Lower lobe of right lung (tissue), 2 donors: ENCODE measurements at places on chromosomes 12 and 14. TPM values are rescaled to one million over a fixed set of nuclear protein-coding genes. Genes with fewer than 3 reads are reported as not detected.

- DNase-seq: no peak
- H3K4me3 ChIP-seq: no peak overlapping the region
- no peak overlapping the region for H3K27ac ChIP-seq
- no peaks in the 10 kb centered on the region for H3K36me3 ChIP-seq
- peaks cover 10% of the 10 kb centered on the region for H3K4me1 ChIP-seq
These were observed 11.4 kb upstream of the ATP2A2 start for GRCh38 chr12:110269622-110270124.

GRCh38 chr12:75581515-75581914 is 70.1 kb upstream of the KRR1 start:
- no peaks in the 10 kb centered on the region for H3K4me1 ChIP-seq
- no peak for DNase-seq
- H3K27me3 ChIP-seq: no peaks in the 10 kb centered on the region
- H3K36me3 ChIP-seq: no peaks in the 10 kb centered on the region

DNA sequence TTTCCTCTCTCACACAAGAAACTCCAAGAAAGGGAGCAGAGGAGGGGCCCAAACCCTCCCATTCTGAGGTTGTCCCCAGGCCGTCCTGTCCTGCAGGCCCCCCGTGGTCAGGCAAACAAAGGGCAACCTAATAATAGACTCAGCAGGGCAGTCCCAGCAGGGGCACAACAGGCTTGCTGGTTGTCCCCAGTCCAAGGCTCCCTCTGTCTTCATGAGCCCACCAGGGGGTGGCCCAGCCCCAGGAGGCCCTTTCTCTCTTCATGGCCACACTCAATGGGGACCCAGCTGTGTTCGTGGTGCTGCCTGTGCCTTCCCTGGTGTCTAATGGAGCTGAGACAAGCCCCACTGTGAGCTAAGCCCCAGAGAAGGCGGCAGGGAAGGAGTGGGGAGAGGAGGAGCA is 359.9 kb downstream of the ADGRD1 start:
- H3K36me3 ChIP-seq: no peaks in the 10 kb centered on the region
- DNase-seq: no peak
- peaks cover 12% of the 10 kb centered on the region for H3K27me3 ChIP-seq
- H3K4me3 ChIP-seq: no peak overlapping the region
- no peaks in the 10 kb centered on the region for H3K4me1 ChIP-seq

DNA sequence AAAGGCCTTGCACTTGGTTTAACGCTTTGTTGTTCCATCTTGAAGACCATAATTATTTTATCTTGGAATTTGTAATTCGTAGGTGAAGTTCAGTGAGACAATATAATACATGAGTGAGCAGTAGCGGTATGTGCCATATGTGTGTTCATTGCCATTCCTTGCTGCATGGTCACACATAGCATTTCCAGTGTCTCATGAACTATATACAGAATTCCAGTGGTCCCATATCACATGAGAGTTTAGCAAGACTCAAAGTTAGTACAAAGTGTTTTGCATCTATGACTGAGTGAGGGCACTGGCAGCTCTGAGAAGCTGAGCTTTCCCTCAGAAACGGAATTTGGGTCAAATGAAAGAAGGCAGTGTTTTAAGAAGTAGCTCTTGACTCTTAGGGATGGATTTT is 359.8 kb downstream of the FOXG1 start:
- no peaks in the 10 kb centered on the region for H3K27me3 ChIP-seq
- H3K4me1 ChIP-seq: no peaks in the 10 kb centered on the region
- no peak overlapping the region for H3K4me3 ChIP-seq
- H3K27ac ChIP-seq: no peak overlapping the region
- no peak for DNase-seq

- DNase-seq: no peak
- peaks cover 7% of the 10 kb centered on the region for H3K36me3 ChIP-seq
- H3K4me3 ChIP-seq: no peak overlapping the region
- H3K27ac ChIP-seq: no peak overlapping the region
- no peaks in the 10 kb centered on the region for H3K27me3 ChIP-seq
These were observed 30.9 kb downstream of the NIN start for GRCh38 chr14:50800032-50800431.

- no peak overlapping the region for H3K4me3 ChIP-seq
- no peak overlapping the region for H3K27ac ChIP-seq
- no peaks in the 10 kb centered on the region for H3K27me3 ChIP-seq
These were observed 51.4 kb downstream of the BORCS5 start for GRCh38 chr12:12408265-12408690.

DNA sequence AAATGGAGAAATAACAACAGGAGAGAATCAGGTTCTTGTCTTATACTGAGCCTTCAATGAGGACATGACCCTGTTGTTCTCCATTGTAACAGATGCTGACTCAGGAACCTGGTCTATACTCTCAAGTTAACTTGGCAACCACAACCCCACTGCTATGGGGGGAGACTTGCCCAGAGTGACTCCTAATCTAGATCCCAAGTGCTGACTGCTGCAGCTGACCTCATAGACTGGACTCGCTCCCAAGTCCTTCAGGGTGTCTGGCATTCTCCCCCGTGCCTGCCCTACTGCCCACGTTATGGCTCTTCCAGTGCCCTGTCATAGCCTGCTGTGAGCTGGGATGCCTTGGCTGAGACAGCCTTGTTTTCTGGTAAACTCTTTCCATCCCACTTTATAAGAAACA is 37.1 kb downstream of the NID2 start:
- no peak for DNase-seq
- no peaks in the 10 kb centered on the region for H3K27me3 ChIP-seq
- H3K4me3 ChIP-seq: no peak overlapping the region
- no peaks in the 10 kb centered on the region for H3K4me1 ChIP-seq
- H3K27ac ChIP-seq: no peak overlapping the region
- H3K36me3 ChIP-seq: no peaks in the 10 kb centered on the region

GRCh38 chr12:26680727-26681455 is 152.1 kb downstream of the ITPR2 start:
- H3K36me3 ChIP-seq: peaks cover 36% of the 10 kb centered on the region
- H3K4me3 ChIP-seq: no peak overlapping the region
- no peak overlapping the region for H3K27ac ChIP-seq
- no peak for DNase-seq
- no peaks in the 10 kb centered on the region for H3K4me1 ChIP-seq

GRCh38 chr12:3207858-3208257 is 130.7 kb downstream of the TSPAN9 start:
- no peaks in the 10 kb centered on the region for H3K36me3 ChIP-seq
- no peak overlapping the region for H3K4me3 ChIP-seq
- DNase-seq: no peak
- H3K27me3 ChIP-seq: no peaks in the 10 kb centered on the region
- H3K4me1 ChIP-seq: peaks cover 27% of the 10 kb centered on the region
- H3K27ac ChIP-seq: no peak overlapping the region

DNA sequence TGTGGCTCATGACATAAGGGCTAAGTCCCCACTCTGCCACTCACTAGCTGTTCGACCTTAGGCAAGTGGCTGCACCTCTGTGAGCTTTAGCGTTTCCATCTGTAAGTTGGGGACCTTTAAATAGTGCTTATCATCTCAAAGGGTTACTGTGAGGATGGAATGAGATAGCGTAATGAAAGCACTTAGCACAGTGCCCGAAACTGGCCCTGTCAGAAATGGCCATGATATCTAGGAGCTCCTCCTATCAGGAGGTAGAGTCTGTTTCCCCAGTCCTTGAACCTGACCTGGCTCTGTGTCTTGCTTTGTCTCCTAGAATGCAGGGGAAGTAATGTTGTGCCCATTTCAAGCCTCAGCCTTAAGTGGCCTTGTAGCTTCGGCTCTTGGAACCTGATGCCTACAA is 211.0 kb downstream of the RBM19 start:
- peaks cover 29% of the 10 kb centered on the region for H3K27me3 ChIP-seq
- H3K36me3 ChIP-seq: no peaks in the 10 kb centered on the region
- no peak for DNase-seq
- H3K27ac ChIP-seq: no peak overlapping the region
- no peaks in the 10 kb centered on the region for H3K4me1 ChIP-seq

DNA sequence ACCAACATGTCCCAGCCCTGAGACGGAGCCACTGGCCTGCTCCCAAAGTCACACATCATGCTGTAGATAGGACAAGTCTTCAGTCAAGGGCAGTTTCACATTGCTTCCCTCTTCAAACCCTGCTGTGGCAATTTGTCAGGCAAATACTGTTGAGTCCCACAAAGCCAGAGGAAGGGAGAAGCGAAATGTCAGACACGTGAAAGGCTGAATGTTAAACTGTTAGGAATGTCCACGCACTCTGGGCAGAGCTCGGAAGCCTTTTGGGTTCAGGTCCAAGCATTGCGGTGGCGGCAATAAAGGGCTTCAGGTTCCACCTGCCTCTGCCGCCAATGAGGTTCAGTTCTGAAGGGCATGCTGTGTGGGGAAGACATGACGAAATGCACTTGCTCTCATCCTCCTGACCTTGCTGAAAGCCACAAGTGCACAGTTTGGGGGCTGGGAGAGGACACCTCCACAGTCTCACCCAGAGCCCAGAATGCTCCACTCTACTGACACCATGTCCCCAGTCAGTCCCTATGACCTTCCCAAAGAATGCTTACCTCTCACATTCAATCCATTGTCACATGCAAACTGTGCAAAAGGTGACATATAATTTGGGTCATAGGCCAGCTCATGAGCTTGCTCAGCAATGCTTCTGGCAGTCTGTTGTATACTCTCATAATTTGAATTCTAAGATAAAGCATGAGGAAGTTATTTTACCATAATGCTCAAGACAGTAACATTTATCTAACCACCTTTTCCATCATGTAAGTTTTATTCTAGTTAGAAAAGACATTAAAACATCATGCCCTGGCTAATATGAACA is 35.7 kb downstream of the RAD9B start:
- peaks cover 21% of the 10 kb centered on the region for H3K4me1 ChIP-seq
- H3K4me3 ChIP-seq: no peak overlapping the region
- peak overlapping the region; percentile 2 for H3K27ac ChIP-seq
- no peaks in the 10 kb centered on the region for H3K27me3 ChIP-seq
- DNase-seq: peak; percentile 76

- no peaks in the 10 kb centered on the region for H3K4me1 ChIP-seq
- H3K27ac ChIP-seq: no peak overlapping the region
- H3K4me3 ChIP-seq: no peak overlapping the region
These were observed 189.2 kb downstream of the LRIG3 start for GRCh38 chr12:58731096-58731495.

DNA sequence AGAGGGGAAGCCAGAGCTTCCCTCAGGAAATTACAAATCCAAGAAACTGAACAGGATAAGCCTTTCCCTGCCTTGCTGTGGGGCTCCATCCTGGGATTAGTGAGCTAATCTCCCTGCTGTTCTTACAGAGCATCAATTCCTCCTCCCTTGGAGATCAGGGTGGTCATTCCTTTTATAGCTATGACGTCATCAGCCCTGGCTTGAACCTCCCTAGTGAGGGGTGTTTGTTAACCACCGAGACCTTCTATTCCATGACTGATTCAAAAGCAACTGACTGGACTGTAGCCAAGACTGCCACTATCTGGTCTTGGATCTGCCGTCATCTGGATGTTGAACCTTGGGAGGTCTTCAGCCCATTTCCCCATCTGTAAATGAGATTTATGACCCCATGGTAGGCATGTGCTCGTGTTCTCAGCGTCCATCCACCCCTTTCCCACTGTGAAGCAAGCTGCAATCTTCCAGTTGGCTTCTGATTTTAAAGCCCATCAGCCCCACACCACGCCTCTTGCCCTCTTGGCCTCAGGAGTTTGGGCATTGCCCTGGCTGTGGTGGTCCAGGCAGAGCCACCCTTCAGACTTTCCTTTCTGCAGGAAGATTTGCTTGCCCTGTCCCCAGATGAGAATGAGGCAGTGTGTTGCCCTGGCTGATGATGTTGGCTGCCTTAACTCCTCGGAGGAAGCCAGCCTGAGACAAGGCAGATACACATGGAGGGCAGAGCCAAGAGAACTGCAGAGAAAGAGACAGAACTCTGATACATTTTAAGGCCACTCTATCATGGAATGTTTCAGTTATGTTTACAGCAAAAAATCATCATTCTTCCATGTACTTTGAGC is 59.6 kb upstream of the ACTN1 start:
- DNase-seq: no peak
- no peak overlapping the region for H3K4me3 ChIP-seq
- no peaks in the 10 kb centered on the region for H3K36me3 ChIP-seq
- no peak overlapping the region for H3K27ac ChIP-seq
- H3K4me1 ChIP-seq: peaks cover 10% of the 10 kb centered on the region

DNA sequence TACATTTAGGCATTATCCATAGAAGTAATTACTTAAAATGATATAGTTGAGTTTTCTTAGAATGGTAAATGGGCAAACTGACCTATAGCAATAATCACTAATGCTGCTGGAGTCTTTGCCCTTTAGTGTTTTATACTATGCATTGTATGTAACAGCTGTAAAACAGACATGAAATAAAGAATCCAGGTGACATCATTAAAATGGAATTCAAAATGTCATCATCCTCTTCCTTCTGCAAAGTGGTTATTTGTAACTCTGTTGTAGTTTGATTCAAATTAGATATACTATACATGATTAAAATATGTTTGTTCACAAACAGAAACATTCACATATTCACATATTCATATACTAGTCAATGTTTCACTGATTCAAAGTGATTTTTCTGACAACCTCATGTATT is 598.8 kb downstream of the SLC16A7 start:
- H3K4me1 ChIP-seq: no peaks in the 10 kb centered on the region
- H3K4me3 ChIP-seq: no peak overlapping the region
- H3K36me3 ChIP-seq: no peaks in the 10 kb centered on the region

GRCh38 chr12:76284816-76285750 is 63.1 kb downstream of the BBS10 start:
- no peaks in the 10 kb centered on the region for H3K4me1 ChIP-seq
- no peak overlapping the region for H3K4me3 ChIP-seq
- peak overlapping the region; percentile 28 for H3K27ac ChIP-seq

- DNase-seq: no peak
- no peaks in the 10 kb centered on the region for H3K27me3 ChIP-seq
- no peak overlapping the region for H3K27ac ChIP-seq
- no peaks in the 10 kb centered on the region for H3K4me1 ChIP-seq
- H3K4me3 ChIP-seq: no peak overlapping the region
These were observed 42.5 kb upstream of the CATSPERB start for GRCh38 chr14:91774140-91775096.

DNA sequence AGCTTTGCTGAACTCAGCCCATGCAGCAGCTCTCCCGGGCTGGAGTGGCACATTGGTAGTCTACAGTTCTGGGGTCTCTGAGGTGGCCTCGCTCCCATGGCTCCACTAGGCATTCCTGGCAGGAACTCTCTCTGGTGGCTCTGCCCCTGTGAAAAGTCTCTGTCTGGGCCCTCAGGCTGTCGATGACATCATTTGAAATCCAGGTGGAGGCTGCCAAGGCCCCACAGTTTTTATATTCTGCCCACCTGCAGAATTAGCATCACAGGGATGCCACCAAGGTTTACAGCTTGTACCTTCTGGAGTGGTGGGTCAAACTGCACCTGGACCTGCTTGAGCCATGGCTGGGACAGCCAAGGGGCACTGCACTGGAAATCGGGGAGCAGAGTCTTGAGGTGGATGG is 31.6 kb downstream of the KRT80 start:
- no peak for DNase-seq
- H3K27me3 ChIP-seq: no peaks in the 10 kb centered on the region
- peaks cover 23% of the 10 kb centered on the region for H3K4me1 ChIP-seq

- peak overlapping the region; percentile 18 for H3K27ac ChIP-seq
- H3K27me3 ChIP-seq: no peaks in the 10 kb centered on the region
- H3K36me3 ChIP-seq: no peaks in the 10 kb centered on the region
- no peak overlapping the region for H3K4me3 ChIP-seq
These were observed 6.8 kb downstream of the LRRC74A start for GRCh38 chr14:76833011-76833410.

The PTPN21 gene
- 47.6 TPM for total RNA-seq

The KSR2 gene
- total RNA-seq: 1.0 TPM

The AQP2 gene
- not detected for total RNA-seq

The SLC10A1 gene
- total RNA-seq: not detected

The SYCP3 gene
- total RNA-seq: 0.71 TPM

The TEX22 gene
- 3.8 TPM for total RNA-seq

The PROX2 gene
- total RNA-seq: 0.12 TPM

The SLC25A21 gene
- total RNA-seq: 0.38 TPM

The SLIRP gene
- total RNA-seq: 58.0 TPM

The TSPAN11 gene
- 9.1 TPM for total RNA-seq

The CIROP gene
- not detected for total RNA-seq
